Nasal cavity respiratory epithelium epithelial cell of viscerocranial mucosa (primary cell): ENCODE measurements at places on chromosomes 1 and 21. TPM values are rescaled to one million over a fixed set of nuclear protein-coding genes. Genes with fewer than 3 reads are reported as not detected.

Gene FCRL1
- total RNA-seq = not detected in 2 replicates

Gene SH3GLB1
- 23.2 and 68.0 TPM in 2 replicates for total RNA-seq

Gene FHAD1
- total RNA-seq = 0.14 TPM in 1 of 2 replicates, not detected in the other

Gene DMBX1
- under 0.01 TPM in 1 of 2 replicates, not detected in the other for total RNA-seq

Gene SH2D2A
- 1.7 and 2.1 TPM in 2 replicates for total RNA-seq

Gene AJAP1
- 0.36 and 1.7 TPM in 2 replicates for total RNA-seq

Gene MAP7D1
- 77.6 and 152 TPM in 2 replicates for total RNA-seq

Gene CLDN14
- total RNA-seq = 0.14 TPM in 1 of 2 replicates, not detected in the other

Gene FLG2
- total RNA-seq = under 0.01 TPM in 1 of 2 replicates, not detected in the other

Gene FAM110D
- not detected in 2 replicates for total RNA-seq

Gene LCE3D
- total RNA-seq = 35.9 TPM in 1 of 2 replicates, not detected in the other

Gene LCE6A
- total RNA-seq = not detected in 2 replicates

Gene NHLH1
- total RNA-seq = 0.07 TPM in 1 of 2 replicates, not detected in the other

Gene WNT3A
- total RNA-seq = under 0.01 and 0.07 TPM in 2 replicates

Gene RBP7
- 0.28 TPM in 1 of 2 replicates, not detected in the other for total RNA-seq

Gene KCNQ4
- under 0.01 and 0.07 TPM in 2 replicates for total RNA-seq

Gene FAM151A
- not detected in 2 replicates for total RNA-seq

Gene ENO1
- 663 and 1,403 TPM in 2 replicates for total RNA-seq

Gene TRIM45
- total RNA-seq = 1.0 and 3.8 TPM in 2 replicates

Gene NGF
- total RNA-seq = 4.3 and 10.3 TPM in 2 replicates

Gene KCNJ15
- total RNA-seq = 0.68 and 11.6 TPM in 2 replicates

Gene TNFRSF14
- 12.3 and 31.8 TPM in 2 replicates for total RNA-seq

Gene TSACC
- 0.34 and 0.36 TPM in 2 replicates for total RNA-seq

Gene ATP6V1G3
- not detected in 2 replicates for total RNA-seq

Gene PMF1
- 21.2 and 44.4 TPM in 2 replicates for total RNA-seq

Gene AIDA
- total RNA-seq = 32.1 and 46.3 TPM in 2 replicates

Gene RIPPLY3
- total RNA-seq = under 0.01 and 0.07 TPM in 2 replicates

Gene GBP5
- 0.34 and 1.1 TPM in 2 replicates for total RNA-seq

Gene AMY1B
- not detected in 2 replicates for total RNA-seq

Gene FAAH
- total RNA-seq = 7.2 and 11.7 TPM in 2 replicates

Gene LMX1A
- total RNA-seq = not detected in 2 replicates

Gene COL16A1
- 159 and 263 TPM in 2 replicates for total RNA-seq

Gene CELA2B
- not detected in 2 replicates for total RNA-seq

Gene NBPF20
- total RNA-seq = 2.4 and 5.4 TPM in 2 replicates
